Activated CD4-positive, alpha-beta memory T cell treated with anti-CD3 and anti-CD28 coated beads, Interleukin-2, amount 10 ng/mL, durations not matched to agents 7 days and 5 days (primary cell): ENCODE measurements at places on chromosomes 16 and 17.
A peak's percentile ranks its signal among the peaks of the same experiment; 100 is the strongest.

- H3K27me3 ChIP-seq = peaks cover 21% of the 10 kb centered on the region
- no peak for DNase-seq
Observed at GRCh38 chr17:29048440-29049368, 5.8 kb downstream of the PIPOX start.

DNA sequence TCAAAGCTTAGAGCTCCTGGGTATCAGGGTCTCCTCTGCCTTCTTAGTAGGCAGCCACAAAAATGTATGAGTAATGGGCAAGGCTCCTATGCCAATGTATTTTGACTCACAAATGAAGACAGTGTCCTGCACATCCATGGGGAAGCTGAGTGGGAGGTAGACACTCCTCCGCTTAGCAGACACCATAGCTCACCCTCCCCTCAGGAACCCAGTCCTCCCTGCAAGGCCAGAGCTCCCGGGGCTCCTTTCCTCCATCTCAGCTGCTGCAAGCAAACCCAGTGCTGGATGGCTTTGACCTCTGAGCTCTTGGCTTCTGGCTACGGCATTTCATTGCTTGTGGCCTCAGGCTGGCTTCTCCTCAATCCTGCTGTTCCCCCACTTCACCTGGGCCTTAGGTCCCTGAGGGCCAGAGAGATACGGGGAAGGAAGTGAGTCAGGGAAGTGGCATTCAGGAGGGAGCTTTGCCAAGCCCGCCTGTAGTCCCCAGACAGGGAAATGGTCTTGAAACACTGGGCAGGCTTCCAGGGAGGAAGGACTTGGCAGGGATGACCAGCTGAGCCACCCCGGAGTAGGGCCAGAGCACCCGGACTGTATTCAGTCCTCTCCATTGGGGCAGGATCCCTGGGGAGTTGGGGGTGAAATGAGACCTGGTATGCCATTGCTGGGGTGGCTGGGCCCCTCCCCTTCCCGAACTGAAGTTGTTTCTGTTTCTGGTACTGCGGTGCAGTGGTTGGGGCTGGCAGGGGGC lies 4.5 kb downstream of the ABCC3 start:
- DNase-seq = no peak
- H3K27ac ChIP-seq = no peak overlapping the region
- peaks cover 40% of the 10 kb centered on the region for H3K27me3 ChIP-seq
- no peaks in the 10 kb centered on the region for H3K4me1 ChIP-seq

GRCh38 chr16:78796221-78796866 lies 696.9 kb downstream of the WWOX start:
- H3K4me1 ChIP-seq = peaks cover 65% of the 10 kb centered on the region
- peak overlapping the region; percentile 61 for H3K27ac ChIP-seq
- no peak overlapping the region for H3K4me3 ChIP-seq
- no peaks in the 10 kb centered on the region for H3K27me3 ChIP-seq
- peak; percentile 65 for DNase-seq

- DNase-seq = no peak
- no peak overlapping the region for H3K27ac ChIP-seq
- H3K4me1 ChIP-seq = peaks cover 7% of the 10 kb centered on the region
- H3K4me3 ChIP-seq = no peak overlapping the region
Observed at GRCh38 chr17:74715144-74715543, 2.4 kb upstream of the CD300LF start.

DNA sequence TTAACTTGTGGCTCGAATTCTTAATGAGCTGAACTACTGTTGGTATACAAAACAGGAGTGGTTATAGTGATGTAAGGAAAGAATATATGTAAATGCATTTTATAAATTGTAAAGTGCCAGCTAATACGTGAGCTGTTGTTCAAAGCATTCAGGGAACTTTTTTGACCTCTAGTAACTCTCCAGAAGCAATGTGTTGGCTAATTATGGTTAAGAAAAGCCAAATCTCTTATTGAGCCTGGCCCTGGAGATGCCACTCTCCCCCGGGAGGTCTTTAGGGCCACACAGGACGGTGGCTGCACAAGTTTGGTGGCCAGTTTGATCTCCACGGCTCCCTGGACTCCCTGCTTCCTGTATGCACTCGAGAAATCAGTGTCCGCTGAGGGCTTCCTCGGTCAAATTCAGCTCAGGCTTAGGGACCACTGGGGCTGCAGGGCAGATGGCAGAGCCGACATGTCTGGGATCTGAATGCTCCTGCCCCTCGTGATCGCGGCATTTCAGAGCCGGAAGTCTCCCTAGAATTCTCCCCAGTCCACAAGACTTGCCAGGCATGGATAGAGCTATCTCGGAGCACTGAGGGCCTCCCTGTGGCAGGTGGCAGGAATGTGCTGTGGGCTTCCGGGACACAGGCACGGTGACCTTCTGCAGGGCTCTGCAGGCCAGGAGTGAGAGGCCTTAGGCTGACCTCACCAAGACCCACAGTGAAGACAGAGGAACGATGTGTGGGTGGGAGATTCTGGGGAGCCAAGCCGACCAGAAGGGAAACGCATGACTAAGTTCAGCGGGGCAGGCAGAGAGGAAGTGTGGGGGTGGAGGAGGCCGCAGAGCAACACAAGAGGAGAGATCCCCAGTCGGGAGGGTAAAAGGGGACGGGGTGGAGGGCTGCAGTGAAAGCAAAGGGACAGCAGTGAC lies 18.6 kb upstream of the PITPNM3 start:
- no peaks in the 10 kb centered on the region for H3K36me3 ChIP-seq
- H3K4me1 ChIP-seq = peaks cover 13% of the 10 kb centered on the region
- peak overlapping the region; percentile 1 for H3K27ac ChIP-seq
- no peaks in the 10 kb centered on the region for H3K27me3 ChIP-seq
- no peak overlapping the region for H3K4me3 ChIP-seq

DNA sequence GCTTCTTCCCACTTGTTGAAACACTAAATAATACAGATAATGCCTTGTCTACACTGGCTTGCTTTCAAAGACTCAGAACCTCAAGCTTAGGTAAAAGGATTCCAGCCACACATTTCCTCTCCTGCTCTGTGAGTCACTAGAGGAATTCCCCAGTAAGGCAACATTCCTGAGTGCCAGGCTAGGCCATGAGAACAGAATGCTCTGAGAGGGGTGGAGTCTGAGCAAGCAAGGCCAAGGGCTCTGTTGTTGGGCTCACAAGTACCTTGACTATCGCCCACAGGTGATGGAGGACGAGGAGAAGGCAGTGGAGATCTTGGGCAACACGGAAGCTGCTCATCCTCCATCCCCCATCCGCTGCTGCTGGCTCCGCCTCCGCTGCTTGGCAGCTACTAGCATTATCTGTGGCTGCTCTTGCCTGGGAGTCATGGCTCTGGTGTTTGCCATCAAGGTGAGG lies 6.7 kb upstream of the PHKG2 start:
- H3K36me3 ChIP-seq = peaks cover 57% of the 10 kb centered on the region
- no peak overlapping the region for H3K27ac ChIP-seq
- peaks cover 10% of the 10 kb centered on the region for H3K4me1 ChIP-seq
- no peak for DNase-seq
- H3K27me3 ChIP-seq = no peaks in the 10 kb centered on the region
